ENCODE measurements at places on chromosomes 4 and X.

DNA sequence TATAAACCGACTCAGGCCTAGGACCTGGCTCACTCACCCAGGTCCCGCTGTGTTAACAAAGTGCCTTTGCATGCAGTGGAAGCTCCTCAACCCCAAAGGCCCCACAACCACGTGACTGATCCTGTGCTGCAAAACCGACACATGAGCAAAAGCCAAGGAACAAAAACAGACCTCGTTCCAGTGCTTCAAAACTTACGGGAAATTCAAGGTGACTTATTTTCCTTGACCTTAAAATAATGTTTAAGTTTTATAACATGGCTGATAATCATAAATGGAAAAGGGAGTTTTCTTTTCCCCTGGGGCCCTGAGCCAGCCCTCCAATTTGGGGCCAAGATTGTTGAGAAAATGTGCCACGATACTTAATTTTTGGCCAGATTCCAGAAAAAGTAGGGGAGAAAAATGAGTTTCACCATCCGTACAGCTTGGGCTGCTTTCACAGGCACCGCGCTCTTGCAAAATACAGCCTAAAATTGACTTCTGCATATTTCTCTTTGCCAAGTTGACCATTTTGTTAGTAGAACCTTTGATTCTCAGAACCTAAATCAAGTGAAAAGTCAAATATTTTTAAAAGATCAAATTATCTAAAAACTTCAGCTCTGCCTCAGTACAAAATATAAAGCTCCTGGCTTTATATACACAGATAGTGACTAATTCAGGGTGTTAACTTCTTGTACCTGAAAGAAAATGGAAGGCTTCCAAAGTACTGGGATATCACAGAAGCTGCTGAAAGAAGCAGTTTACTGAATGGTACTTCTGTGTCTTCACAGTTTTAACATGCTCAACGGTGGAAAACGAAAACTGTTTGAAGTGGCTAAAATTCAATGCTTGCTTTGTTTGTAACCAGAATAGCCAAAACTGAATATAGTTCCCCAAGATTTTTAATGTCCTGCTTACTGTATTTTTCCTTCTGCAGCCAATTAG is 93.8 kb downstream of the APBB2 start:
- DNase-seq: no peak

DNA sequence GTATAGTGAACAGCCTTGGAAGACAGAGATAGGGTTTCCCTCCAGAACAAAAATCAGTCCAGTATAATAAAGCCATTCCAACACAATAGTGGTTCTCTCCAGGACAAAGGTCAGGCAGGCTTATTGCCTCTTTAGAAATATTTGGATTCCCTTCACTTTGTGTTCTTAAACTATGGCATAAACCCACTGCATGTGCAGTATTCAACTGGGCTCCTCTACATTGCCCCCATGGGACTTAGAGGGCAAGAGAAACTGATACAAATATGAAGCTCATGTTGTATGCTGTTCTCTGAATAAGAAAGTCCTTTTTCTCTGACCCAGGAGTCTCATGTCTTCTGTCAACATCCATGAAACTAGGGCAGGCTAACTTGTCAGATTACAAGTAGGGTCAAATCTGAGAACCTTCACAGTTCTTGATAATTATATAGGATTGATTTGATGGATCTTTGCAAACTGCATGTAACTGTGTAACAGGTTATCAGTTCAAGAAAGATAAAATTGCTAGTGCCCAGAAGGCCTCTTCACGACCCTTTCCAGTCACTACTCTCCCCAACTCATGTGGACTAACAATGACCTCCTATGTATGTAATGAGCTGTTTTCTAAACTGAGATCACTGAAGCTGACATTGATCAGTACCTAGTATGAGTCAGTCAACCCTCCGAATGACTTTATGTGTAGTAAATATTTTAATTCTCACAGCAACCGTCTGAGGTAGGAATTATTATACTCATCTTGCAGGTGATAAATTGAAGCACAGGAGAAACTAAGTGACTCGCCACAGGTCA is 31.9 kb upstream of the FAM9C start:
- DNase-seq: no peak

GRCh38 chrX:110412971-110413726 is 54.5 kb downstream of the RTL9 start:
- peak; percentile 71 for DNase-seq

DNA sequence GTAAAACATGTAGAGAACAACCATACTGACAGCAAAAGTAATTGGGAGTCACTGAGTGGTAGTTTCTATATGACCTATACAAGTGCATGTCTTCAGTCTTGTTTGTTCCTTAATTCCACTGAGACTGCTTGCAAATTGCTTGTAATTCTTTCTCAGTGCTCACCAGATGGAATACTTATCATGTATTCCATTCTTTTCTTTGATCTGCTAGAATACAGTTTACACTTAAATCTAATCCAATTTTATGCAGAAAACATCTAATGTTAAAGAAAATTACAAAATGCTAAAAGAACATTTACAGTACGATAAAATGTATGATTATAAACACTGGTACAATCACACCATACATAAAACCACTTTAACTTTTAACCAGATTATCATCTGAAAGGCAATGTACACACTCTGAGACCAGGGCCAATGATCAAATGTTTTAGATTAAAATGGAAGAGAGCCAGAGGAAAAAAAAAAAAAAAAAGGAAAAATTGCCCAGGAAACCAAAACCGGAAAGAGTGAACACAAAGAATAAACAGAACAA is 741.4 kb downstream of the FAT4 start:
- DNase-seq: no peak

GRCh38 chr4:105127170-105127445 is 19.6 kb upstream of the TET2 start:
- no peak for DNase-seq

Data from activated CD4-positive, alpha-beta memory T cell treated with anti-CD3 and anti-CD28 coated beads, Interleukin-2, amount 10 ng/mL, durations not matched to agents 7 days and 5 days (primary cell).